Skin of body (tissue), 3 donors: ENCODE measurements at places on chromosomes 13 and 19. TPM values are rescaled to one million over a fixed set of nuclear protein-coding genes. Genes with fewer than 3 reads are reported as not detected.

The PEPD gene
- 26.6 TPM for total RNA-seq

The AMER2 gene
- total RNA-seq: 0.49 TPM

The PCDH20 gene
- total RNA-seq: 7.7 TPM

The STOML3 gene
- not detected for total RNA-seq

The CYP2S1 gene
- 2.5 TPM for total RNA-seq

- no peak for DNase-seq
These were observed 460.7 kb downstream of the GPC6 start for GRCh38 chr13:93687261-93687660.

DNA sequence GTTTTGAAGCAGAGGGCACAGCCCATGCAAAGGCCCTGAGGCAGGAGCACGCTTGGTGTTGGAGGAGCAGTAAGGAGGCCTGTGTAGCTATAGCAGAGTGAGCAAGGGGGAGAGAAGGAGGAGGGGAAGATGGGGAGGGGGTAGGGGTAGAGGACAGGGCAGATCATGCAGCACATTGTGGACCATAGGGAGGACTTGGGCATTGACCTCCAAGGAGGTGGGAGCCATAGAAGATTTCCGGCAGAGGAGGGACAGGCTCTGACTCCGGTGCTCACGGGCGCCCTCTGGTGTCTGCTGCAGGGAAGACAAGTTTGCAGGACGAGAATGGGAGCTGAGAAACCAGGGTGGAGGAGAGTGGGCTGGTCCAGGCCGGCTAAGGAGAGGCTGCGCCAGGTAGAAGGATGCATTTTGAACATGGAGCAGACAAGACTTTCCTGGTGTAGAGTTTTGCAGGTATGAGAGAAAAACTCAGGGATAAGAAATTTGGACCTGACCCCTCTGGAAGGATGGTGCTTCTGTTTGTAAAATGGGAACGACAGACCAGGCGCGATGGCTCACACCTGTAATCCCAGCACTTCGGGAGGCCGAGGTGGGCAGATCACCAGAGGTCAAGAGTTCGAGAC lies 13.7 kb upstream of the CREB3L3 start:
- DNase-seq: no peak

DNA sequence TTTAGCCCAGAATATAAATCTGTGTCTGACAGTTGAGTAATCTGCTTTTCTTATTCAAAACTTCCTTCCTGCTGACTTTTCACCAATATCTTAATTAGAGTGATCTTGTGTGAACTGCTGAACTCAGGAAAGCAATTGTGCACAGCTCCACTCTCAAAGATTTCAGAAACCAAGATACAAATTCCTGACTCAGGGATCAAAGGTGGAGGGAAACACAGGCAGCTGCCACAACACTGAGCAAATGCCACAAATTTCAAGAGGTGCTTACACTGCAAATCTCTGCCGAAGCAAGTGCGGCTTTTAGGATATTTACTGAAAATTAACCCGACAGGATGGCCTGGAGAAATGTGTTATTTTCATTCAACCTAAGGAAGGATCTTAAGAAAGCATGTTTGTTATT lies 111.4 kb downstream of the STOML3 start:
- no peak for DNase-seq

- no peak for DNase-seq
These were observed 22.4 kb downstream of the ENOX1 start for GRCh38 chr13:43764349-43764748.

GRCh38 chr19:18418483-18419194 lies 559 bp upstream of the SSBP4 start:
- peak; percentile 67 for DNase-seq

GRCh38 chr19:49564616-49565045 lies 15.7 kb downstream of the NOSIP start:
- no peak for DNase-seq

GRCh38 chr19:43464134-43464775 lies 1.2 kb downstream of the LYPD3 start:
- DNase-seq: no peak

GRCh38 chr19:47821460-47822020 lies at the start of gene CRX:
Gene CRX (plus strand): TSS chr19:47821937. CDS start chr19:47834444, 12,507 bp downstream.
- DNase-seq: no peak

GRCh38 chr13:98792321-98792720 lies 39.8 kb upstream of the SLC15A1 start:
- DNase-seq: no peak

DNA sequence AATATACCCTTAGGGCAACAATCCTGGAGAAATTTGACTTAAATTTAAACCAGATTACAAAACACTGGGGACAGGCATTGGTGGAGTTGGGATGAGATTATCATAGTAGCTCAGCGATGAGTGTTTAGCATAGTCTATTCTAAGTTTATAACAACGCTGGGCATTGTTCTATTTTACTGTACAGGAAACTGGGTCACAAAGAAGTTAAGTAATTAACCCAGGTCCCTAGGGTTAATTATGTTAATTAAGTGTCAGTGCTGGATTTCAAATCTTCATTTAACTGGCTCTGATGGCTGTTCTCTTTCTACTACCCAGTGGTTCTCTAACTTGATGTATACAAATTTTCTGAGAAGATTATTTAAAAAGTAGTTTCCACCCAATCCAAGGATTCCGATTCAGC lies 388.9 kb downstream of the KCNRG start:
- DNase-seq: no peak

DNA sequence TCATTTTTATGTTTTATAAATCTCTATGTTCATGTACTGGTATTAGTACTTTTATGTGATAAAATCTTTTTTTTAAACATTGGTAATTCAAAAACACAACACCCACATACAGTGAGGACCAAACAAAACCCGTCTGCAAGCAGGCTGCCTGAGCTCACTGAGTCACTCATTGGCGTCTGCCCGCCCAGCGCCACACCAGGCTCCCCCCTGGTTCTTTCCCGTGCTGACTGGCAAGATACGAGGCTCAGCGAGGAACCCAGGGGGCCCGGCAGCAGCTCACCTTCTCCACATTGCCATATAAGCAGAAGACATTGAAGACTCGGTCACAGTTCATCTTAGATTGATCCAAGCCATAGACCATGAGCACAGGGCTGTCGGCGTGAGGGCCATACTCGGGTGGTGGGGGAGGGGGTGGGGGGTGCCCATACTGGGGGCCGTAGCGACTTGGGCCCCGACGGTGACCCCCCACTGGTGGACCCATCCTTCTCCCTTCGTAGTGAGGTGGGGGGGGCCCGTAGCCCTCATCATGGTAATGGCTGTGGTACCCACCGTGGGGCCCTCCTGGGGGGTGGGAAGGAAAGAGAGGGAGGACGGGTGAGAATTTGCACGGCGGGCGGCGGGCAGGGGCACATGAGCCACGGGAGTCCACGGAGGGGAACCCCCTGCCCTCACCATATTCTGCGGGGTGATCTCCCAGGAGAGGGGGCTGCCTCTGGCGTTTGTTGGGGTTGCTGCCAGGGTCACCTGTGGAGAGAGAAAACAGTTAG lies 8.4 kb upstream of the ECH1 start:
- no peak for DNase-seq

DNA sequence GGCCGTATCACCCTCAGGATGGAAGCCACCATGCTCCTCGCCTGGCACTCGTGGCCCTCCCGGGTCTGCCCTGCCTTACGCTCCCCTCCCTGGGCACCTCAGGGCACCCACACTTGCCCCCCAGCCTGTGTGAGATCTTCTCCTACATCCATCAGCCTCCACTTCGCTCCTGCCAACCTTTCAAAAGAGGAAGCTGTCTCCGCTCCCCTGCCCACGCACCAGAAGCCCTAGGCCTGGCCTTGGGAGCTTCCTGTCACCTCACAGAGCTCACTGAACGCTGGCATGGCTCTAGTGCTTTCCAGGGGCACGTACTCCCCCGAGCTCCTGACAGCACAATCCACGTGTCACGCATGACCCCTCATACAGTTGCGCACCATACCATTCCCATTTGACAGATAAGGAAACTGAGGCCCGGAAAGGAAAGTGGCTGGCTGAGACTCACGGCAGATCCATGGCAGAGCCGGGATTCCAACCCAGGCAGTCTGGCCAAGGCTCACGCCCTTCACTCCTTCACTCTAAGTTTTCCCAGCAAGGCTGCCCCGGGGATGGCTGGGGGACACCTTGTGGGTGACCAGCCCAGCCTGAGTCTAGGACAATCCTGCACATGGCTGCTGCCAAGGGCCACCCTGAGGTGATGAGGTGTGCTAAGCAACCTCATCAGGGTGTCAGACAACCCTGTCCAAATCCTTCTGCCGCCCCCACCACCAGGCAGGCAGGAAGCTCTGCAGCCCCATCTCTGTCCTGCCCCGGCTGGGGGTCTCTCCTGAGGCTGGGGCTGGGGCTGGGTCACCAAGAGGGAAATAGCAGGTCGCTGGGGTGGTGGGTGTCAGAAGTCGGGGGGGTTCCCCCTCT lies 19.3 kb downstream of the PPP1R12C start:
- DNase-seq: no peak

- peak; percentile 35 for DNase-seq
These were observed 9.0 kb downstream of the SLC27A1 start for GRCh38 chr19:17479325-17479791.

DNA sequence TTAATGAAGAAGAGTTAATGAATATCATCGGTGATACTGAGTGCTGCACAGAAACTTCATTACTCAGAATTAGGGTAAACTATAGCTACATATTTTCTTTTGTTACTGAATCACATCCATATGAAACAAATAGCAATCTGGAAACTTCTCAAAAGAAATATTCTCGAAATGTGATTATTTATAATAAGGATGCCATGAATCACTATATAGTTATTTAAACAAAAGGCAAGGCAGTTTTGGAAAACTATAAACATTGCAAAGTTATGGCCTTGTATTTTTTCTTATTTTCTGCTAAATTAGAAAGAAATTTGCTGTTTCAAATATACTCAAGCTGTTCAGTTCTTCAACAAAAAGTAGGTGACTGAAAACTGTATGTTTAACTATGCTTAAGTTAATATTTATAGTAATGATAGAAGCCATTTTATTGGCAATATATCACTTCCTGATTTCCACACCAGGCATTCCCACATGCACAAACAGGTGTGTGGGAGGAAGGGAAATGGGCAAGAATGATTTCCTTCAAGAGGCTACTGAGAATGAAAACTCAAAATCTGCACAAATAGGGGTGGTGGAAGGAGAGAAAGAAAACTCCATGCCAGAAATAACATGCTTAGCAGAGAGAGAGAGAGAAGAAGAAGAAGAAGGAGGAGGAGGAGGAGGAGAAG lies 74.5 kb upstream of the FRY start:
- no peak for DNase-seq

- no peak for DNase-seq
These were observed 1.5 kb downstream of the C3 start for GRCh38 chr19:6718741-6719539.

GRCh38 chr19:48509467-48510194 lies 2.0 kb downstream of the LMTK3 start:
- DNase-seq: no peak

GRCh38 chr13:111215081-111216047 lies 100.3 kb downstream of the ARHGEF7 start:
- no peak for DNase-seq

- DNase-seq: no peak
These were observed 512.0 kb downstream of the DACH1 start for GRCh38 chr13:71355010-71355409.

DNA sequence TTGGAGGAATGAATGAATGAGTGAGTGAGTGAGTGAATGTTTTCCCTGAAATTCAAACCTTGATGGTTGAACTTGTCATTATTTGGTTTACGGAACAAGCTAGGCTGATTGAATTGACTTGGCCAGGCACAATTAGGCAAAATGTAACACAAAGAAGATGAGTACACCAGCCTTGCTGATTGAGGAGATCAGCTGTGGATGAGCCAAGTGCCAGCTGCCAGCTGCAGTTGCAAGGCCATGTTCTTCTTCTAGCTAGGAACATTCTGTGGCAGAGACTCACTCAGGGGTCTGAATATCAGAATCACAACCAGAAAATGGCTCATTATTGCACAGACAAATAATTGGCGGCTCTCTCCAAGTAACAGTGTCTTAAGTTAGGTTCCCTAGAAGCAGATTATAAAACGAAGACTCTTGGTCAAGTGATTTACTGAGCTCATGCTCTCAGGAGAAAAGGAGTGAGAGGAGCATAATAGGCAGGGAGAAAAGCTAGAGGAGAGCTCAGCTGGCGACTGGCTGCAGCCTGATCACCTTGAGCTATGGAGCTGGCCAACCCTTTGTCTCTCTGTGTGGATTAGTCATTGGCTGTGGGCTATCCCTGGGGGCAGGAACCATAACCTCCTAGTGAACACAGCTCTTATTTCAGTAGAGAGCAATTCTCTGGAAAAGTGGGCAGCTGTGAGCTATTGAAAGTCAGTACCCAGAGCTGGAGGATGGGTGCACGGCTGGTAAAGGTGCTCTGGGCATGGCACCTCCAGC lies 225.3 kb upstream of the SERP2 start:
- no peak for DNase-seq

DNA sequence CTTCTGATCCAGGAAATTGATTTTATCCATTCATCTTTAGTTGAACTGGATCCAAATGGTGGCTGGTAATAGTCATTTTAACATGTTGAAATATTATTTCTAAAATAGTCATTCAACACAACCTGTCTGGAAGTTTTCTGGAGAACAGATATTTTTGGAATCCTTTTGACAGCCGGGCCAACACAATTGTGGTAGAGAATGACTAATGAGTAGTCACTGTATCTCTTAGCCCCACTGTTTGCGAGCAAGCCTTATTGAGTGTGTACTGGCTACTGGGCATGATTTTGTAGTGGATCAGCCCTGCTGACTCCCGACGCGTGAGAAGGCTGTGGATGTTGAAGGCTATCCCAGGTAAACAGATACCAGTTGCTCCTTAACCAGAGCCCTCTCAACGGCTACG lies 383.4 kb downstream of the ZNF536 start:
- DNase-seq: no peak

DNA sequence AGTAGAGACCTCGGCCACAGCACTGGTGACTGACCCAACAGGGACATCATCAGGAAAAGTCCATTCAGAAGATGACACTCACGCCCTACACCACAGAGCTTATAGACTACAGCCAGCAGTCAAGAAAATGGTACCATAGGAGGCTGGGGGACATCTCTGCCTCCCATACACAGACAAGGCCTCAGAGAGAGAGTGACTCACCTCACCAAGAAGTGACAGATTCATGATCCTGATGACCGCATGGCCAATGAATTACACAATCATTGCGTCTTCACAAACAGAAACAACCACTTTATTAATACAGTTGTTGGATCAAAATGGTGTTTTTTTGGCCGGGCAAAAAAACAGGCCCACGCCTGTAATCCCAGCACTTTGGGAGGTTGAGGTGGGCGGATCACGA lies 260.8 kb upstream of the TSHZ3 start:
- no peak for DNase-seq

DNA sequence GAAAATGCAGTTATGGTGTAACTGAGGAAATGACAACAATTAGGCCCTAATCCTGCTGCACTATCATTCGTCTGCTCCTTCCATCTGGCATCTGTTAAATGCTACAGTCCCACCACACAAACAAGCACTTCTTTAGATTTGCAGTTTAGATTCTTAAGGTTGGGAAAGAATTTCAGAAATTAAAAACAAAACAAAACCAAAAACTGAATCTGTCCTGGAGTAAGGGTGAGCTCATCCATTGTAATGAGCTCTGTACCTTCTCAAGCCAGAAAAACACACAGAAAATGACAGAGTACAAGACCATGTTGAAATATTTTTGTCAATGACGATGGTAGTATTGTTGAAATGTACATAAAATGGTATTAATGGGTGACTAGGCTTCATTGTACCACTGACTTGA lies 28.3 kb downstream of the SMAD9 start:
- no peak for DNase-seq
